Activated CD4-positive, alpha-beta T cell treated with anti-CD3 and anti-CD28 coated beads, Interleukin-2, amount 10 ng/mL, durations not matched to agents 7 days and 5 days (primary cell): ENCODE measurements at places on chromosomes 4 and X.

GRCh38 chr4:36198068-36198808 lies 46.1 kb downstream of the ARAP2 start:
- DNase-seq = no peak

GRCh38 chrX:40012868-40013265 lies 84.9 kb downstream of the BCOR start:
- no peak for DNase-seq

DNA sequence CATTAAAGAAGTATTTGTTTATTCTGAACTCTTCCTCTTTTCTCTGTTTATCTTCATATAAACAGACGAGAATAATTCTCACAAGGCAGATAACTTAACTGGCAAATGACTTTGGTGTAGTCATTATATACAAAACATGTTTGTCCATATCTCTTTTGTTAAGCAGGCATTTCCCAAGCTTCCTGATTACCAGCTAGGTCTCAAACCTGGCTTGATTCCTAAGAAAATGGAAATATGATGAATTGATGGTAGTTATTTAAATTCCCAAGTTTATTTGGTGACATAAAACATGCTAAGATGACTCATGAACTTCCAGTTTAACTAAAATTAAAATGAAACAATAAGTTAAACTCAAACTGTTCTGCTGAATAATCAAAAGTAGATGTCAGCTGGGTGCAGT lies 96.8 kb downstream of the ARSJ start:
- no peak for DNase-seq

DNA sequence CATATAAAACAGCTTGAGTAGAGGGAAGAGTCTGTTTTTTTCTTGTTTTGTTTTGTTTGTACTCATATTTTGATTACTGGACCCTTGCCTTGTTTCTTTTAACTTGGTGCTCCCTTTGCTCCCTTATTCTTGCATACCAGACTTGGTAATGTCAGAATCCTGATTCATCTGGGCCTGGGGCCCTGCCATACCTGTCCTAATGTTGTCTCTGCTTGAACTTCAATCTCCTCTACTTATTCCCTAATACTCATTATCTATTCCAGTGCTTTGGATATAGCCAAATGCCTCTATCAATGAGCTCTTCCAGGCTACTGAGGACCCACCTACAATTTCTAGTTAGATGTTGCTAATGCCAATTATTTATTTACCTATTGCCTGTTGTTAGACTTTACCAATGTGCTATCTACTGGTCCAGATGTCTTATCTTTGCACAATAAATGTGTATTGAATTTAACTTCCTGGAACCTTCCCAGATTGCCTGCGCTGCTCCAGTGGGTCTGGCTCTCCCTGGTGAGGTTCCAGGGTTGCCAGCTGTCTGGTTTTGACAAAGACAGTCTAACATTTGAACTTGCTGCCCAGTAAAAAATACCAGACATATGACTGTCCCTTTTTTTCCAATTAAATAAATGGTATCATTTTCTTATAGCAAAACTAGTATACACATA lies 64.4 kb upstream of the ACSL4 start:
- no peak for DNase-seq

DNA sequence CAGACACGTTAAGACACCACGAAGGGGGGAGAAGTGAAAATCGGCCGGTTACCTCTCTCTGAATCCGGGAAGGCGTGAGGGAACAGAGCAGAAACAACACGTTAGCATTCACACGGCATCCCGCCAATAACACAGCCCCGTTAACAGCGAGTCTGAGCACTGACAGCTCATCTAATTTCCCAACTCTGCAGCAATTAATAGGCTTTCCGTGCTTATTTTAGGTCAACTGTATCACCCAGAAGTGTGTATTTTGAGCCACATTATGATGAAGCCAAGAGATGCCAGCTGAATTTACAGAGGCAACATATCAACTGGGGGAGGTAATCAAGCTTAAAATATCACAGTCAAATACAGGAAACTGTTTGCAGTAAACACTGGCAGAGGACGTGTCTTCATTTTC lies 92.6 kb downstream of the NSUN7 start:
- no peak for DNase-seq

GRCh38 chr4:151166636-151167035 lies 67.2 kb downstream of the RPS3A start:
- no peak for DNase-seq

- DNase-seq = no peak
Measured at GRCh38 chr4:147994491-147995385, 262.9 kb downstream of the ARHGAP10 start.

GRCh38 chr4:118751629-118752323 lies 66.6 kb downstream of the METTL14 start:
- DNase-seq = no peak

DNA sequence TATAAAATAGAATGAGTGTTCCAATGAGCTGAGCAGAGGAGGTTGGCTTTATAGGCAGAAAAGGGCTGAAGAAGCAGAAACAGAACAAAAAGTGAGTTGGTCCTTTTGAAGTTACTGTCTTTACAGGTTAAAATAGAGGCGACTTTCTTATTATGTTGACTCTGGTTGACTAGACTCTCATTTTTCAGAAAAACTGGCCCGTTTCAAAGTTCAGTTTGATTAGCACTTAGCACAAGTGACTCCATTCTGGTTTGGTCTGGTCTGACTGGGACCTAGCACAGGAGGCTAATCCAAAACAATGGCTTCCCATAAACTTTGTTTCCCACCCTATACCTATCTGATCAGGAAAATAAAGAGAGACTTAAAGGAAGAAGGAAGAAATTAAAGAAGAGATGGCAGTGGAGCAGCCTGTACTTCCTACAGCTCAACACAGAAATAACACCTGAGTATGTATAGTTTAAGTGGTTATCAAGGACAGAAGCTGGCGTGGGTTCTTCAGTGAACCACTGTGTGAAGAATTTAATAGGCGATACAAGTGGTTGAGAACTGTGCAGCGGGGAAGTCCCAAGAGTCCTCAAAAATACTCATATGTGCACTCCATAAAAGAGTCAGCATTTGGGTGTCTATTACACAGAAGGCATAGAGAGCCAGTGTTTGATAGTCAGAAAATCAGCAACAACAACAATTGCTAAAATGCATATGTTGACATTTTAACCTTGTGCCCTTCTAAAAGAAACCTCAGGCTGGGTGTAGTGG lies 554.8 kb upstream of the HTR2C start:
- DNase-seq = no peak

DNA sequence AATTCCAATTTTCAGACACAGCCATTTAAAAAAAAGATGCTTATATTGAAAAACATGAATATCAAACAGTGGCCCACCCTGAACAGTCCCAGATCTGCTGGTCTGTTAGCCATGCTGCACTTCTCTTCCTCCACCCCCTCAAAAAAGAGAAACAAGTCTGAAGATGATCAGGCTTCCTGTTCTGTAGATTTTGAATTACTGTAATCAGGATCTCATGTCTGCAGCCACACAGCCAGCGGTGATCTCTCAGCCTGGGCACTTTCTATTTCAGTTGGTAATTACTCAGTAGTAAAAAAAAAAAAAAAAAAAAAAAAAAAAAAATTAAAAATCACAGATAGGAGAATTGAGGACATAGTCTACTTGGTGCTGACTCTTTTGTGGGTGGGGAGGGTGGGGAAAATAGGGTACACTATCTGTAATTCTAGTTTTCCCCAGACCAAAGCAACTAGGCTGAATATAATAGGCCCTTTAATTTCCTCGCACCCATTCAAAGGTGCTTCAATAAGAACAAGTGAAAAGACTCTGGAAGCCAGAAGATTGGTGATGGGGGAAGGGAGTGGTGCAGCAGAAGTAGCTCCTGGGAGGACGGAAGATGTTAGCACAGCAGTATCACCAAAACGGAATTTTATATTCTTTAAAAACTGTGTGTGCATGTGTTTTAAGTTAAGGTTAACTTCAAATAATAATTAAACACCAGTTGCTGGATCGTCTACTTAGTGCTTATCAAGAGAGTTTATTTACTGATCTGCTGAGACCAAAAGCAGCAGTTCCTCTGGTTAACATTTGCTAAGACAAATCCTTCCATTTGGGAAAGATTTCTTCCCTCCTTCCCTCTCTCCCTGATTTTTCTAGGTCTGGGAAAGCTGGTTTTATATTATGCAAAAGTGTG lies 47.0 kb downstream of the SPRY1 start:
- DNase-seq = peak; percentile 45

- DNase-seq = no peak
Measured at GRCh38 chr4:148007792-148008191, 275.9 kb downstream of the ARHGAP10 start.

DNA sequence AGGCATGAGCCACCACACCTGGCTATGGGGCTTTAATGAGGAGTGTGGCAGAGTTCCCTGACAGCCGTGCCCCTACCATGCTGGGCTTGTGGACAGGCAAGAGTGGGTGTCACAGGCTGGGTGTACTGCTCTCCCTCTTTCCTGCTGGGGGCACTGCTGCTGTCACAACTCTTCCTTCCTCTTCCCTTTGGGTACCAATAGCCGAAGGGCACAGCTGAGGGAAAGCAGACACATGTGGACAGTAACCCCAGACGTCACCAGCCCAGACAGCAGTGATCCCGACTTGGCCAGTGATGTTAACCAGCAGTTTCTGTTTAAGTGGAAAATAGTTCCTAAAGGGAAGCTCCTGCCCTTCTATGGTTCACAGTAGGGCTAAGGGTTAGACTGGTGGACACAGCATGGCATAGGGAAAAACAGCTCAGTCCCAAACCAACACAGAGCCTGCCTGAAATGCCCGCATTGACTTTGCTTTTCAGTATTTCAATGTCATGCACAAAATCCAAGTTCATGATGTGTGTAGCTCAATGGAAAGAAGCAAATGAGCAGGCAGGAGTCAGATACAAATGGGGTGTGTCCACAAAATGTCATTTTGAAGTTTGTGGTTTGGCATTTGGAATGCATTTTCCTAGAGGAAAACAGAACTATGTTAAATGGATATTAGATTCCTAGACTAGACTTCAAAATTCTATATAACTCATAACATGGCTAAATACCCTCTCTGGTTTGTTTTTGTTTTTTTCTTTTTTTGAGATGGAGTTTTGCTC lies 24.9 kb upstream of the DDX3X start:
- DNase-seq = no peak

DNA sequence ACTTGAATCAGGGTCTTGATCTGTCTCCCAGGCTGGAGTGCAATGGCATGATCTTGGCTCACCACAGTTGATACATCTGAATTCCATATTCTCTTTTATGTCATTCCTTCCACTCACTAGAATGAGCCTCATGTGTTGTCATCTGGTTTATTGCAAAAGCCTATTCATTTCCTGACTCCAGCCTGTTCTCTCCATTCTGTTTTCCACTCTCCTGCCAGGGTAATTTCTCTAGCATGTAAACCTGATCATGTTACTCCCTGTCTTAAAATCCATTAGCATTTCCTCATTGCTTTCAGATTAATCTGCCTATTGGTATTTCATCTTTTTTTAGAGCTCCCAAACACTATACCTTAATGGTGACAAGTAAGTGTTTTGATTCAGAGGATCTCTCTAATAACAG lies 4.3 kb upstream of the DDX60L start:
- DNase-seq = no peak

DNA sequence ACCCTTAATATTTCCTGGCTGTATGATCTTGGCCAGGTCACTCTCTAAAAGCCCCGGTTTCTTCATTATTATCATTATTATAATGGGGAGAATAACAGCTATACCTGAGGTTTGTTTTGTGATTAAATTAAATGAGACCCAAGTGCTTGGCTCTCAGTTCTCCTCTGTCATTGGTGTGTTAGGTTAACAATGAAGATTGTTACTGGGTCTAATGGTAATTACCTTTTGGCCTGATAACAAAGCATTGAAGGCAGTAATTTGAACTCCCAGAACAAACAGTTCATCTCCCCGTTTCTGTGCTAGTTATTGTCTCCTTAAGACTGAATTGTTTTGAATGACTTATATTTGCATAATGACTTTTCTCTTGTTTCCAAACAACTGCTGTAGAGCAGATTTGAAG lies 6.8 kb upstream of the ANAPC4 start:
- DNase-seq = no peak

GRCh38 chr4:12116009-12116552 lies 687.4 kb upstream of the HS3ST1 start:
- DNase-seq = no peak

DNA sequence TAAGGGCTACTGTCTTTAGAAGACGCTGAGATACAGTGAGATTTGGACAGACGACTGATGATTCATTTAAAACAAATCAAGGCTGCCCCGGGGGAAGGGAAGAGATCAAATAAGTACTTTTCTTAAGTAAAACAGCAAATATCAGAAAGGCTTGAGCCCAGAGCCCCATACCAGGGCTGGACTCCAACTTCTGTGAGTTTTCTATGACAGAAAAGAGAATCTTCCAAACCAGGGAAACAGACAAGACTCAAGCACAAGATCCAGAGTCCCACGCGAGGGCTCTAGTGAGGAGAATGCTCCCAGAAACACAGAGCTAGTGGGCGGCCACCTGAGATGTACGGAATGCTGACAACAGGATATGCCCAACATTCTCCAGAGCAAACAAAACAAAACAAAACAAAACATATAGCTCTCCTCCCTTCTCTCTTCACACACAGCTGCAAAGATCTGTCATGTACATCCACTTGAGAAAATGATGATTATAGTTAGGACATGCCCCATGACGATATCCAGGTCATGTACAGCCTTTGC lies 13.1 kb downstream of the ACSL1 start:
- DNase-seq = no peak

- no peak for DNase-seq
Measured at GRCh38 chrX:153874366-153875125, 11.4 kb downstream of the L1CAM start.

GRCh38 chrX:145682518-145683298 lies 134.9 kb upstream of the SLITRK2 start:
- no peak for DNase-seq

- no peak for DNase-seq
Measured at GRCh38 chr4:85833302-85833701, 358.4 kb downstream of the ARHGAP24 start.

DNA sequence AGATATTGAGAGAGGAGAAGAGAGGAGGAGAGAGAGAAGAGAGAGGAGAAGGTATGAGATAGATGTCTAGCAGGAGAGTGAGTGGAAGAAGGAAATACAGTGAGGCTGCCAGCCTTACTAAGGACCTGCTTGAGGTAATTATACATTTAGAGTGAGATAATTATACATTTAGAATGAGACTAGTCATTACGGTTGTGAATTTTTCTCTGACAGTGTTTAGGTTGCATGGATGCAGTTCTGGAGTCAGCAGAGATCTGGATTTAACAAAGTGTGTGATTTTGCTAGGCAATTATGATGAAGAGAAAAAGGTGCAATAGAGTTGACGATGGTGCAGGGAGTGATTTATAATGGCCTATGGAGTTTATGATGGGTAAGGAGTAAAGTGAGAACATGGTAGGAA lies 187.1 kb upstream of the ARX start:
- DNase-seq = no peak

- no peak for DNase-seq
Measured at GRCh38 chr4:4514786-4515185, 27.1 kb downstream of the STX18 start.

GRCh38 chr4:110271986-110272385 lies 73.6 kb upstream of the ELOVL6 start:
- no peak for DNase-seq
